Thymus (tissue), 14 donors: ENCODE measurements at places on chromosomes 2 and 18.
A peak's percentile ranks its signal among the peaks of the same experiment; 100 is the strongest.

DNA sequence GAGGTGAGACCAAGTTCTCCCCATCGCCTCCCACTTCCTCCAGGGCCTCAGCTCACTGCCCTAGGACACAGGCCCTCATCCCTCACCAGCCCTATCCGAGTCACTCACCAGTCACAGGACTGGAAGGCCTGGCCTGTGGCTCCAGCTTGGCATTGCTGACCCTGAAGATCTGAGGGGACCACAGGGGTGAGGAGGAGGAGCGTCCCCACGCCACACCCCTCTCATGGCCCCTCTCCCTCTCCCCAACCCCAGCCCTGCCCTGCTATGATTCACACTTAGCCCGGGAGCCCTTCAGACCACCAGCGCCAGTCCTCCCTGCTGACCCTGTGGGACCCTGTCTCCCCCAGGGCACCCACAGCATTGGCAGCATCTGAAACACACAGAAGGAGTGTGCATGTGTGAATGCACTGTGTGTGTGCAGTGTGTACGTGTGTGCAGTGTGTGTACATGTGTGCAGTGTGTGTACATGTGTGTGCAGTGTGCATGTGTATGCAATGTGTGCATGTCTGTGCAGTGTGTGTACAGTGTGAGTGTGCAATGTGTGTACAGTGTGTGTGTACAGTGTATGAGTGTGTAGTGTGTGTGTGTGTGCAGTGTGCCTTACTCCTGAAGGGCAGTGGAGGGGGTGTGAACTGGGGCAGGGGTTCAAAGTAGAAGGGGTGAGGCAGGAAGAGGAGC lies 29.4 kb upstream of the ANKRD62 start:
- DNase-seq = no peak

DNA sequence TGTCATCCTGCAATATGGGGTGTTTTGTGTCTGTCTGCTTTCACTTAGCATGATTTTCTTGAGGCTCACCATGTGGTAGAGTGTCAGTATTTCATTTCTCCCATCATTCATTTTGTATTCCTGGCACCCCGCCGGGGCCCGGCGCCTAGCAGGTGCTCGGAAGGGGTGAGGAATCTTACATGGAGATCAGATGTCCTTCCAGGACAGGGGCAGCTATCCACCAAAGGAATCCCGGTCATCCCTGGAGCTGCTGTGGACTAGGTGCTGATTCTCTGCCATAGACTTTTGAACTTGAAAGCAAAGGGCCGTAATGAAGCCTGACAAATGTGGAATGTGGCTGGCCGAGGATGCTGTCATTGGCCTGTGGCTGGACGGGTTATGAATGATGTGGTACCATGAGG lies 2.4 kb downstream of the PRELID3A start:
- no peak for DNase-seq

DNA sequence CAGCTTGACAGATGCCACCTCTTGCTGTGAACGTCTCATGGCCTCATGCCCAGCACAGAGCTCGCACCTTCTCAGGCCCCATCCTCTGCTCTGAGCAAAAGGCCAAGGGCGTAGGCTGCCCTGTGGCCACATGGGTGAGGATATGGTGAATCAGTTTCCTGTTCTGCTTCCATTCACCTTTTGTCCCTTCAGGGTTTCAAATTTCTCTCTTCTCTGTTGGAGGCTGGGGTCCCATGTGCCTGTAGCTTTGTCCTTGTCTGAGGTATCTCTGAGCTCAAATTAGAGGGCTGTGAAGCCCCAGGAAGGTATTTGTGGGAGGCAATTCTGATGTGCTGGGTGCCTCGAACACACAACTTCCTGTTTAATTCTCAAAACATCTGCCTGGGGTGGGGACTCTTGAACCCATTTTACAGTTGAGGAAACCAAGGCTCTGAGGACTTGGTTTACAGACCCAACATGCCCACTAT lies 29.0 kb downstream of the ZAP70 start:
- DNase-seq = no peak

DNA sequence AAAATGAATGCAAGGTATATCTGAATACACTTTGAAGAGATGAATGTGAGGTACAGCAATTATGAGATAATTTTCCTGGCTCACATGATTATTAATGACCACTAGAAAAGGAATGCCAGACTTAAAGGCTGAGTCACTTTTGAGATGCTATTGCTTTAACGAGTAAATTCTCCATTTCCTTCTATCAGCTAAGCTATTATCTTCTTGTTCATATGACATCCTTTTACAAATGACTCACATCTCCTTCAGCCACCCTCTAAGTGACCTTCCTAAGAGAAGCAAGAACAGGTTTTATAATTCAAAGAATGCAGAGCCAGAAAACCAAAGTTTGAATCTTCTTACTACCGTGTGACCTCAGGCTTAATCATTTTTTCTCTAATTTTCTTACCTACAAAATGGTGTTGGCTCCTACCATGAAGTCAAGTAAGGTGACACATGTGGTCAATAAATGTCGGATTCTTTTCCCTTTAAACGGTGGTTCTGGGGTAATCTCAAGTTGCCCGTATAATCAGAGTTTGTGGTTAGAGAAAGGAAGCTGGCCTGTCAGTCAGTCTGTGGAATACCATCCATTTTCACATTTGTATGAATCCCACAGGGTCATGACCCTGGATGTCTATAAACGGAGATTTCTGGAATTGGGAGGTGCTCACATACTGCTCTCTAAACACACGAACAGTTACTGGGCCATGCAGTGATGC lies 184.0 kb upstream of the PID1 start:
- no peak for DNase-seq

DNA sequence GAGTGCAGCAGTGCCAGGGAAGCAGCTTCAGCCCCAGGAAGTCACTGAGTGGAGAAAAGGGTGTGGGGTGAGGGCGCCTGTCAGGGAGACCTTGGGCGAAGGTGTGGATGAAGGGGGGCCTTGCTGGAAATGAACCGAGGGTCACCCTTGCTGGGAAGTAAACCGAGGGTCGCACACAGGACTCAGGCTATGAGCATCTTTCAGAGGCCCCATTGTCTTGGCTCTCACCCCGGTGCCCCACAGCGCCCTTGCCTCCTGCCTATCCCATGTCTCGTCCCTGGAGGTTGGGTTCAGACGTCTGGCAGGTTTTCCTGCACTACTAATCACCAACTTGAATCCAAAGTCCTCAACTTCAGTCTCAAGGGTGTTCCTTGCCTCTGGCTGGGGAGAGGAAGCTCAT lies 122.8 kb upstream of the PXDN start:
- no peak for DNase-seq

DNA sequence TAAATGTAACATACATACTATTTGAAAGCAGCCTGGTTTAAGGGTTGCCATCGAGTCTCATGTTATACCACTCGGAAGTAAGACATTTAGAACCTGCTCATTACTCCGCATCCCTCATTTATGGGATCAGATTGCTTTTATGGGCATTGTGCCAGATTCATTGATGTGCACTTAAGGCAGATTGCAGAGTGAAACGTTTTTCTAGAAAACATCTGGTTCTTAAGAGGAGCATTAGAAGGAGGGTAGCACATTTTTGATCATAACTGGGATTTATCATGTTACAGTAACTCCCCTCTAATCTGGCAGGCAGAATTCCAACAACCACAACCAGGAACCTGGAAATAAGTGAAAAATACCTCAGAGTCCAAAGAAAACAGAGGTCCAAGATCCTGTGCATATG lies 74.2 kb upstream of the GALNT3 start:
- DNase-seq = no peak

DNA sequence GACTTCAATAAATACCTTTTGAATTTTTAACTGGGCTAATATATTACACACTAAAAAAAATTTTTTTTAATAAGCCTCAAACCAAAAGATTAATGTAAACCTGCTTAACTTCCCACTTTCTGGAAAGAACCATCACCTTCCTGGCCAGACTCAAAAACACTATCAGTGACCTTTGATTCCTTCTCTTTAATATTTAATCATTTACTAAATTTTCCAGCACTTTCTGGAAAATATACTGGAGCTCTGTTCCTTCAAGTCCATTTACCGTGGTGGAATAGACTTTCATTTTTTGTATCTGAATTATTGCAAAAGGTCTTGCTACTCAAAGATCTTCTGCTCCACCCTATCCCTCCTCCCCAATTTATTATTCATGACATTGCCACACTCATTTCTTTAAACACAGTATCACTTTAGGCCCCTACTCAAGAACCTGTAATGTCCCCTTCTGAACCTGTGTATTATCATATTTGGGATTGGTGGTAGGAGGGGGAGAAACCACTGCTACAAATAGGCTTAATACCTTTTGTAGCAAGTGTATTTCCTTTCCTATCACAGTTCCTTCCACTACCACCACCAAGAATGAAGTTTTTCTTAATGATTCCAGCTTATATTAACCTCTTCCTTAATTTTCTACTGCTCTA lies 7.4 kb downstream of the PPP4R3B start:
- DNase-seq = no peak

- no peak for DNase-seq
Observed at GRCh38 chr2:99666256-99666655, 176.4 kb upstream of the REV1 start.

GRCh38 chr2:25618676-25619075 lies 54.7 kb downstream of the DTNB start:
- DNase-seq = no peak

DNA sequence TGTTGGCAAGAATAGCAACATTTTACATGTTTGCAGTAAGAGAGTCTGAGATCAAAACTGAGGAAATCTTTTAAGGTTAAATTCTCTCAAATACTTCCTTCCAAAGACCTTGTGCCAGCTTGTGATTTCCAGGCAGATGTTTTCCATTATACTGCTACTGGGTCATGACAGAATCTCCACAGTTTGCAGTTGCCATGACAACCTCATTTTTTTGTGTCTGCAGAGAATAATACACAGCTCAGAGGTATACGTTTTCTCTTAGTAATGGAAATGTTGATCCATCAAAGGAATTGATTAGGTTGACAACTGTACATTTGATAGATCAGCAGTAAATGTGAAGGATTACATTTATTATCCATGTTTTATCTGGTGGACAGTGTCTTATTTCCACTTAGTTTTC lies 29.1 kb upstream of the CSRNP3 start:
- DNase-seq = peak; percentile 28

GRCh38 chr2:139790807-139791752 lies 1010.9 kb upstream of the NXPH2 start:
- DNase-seq = no peak

DNA sequence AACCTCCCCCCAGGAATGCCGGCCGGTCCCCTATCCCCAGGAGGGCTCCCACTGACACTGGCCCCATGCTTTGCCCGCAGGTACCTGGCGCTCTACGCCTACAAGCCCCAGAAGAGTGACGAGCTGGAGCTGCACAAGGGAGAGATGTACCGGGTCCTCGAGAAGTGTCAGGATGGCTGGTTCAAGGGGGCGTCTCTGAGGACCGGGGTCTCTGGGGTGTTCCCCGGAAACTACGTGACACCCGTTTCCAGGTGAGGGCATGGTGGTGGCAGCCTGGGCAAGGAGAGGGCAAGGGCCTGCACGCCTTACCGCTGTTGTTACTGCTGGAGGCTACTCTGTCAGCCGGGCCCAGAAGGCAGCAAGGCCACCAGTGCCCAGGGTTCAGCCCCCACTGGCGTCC lies 181.3 kb downstream of the SEPTIN10 start:
- no peak for DNase-seq

DNA sequence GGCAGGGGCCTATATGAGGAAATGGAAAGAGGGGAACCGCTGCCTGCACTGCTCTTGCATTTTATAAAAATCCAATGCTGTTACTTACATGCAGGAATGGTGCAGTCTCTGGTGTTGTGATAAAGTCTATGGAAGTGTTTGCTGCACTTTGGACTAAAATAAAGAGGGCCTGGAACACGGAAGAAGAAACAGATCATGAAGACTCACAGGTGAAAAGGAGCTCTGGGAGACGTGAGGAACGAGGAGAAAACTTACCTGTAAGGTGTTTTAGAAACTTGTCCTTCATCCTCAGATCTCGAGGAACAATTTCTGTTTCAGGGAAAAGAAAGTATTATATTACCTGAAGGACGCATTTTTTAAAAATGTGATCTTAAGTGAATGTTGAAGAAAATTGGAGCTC lies 1.9 kb downstream of the ALKAL2 start:
- DNase-seq = no peak

- DNase-seq = no peak
Observed at GRCh38 chr2:198106621-198107385, 302.4 kb downstream of the PLCL1 start.

GRCh38 chr2:26801328-26801727 lies 15.5 kb downstream of the CENPA start:
- DNase-seq = no peak

DNA sequence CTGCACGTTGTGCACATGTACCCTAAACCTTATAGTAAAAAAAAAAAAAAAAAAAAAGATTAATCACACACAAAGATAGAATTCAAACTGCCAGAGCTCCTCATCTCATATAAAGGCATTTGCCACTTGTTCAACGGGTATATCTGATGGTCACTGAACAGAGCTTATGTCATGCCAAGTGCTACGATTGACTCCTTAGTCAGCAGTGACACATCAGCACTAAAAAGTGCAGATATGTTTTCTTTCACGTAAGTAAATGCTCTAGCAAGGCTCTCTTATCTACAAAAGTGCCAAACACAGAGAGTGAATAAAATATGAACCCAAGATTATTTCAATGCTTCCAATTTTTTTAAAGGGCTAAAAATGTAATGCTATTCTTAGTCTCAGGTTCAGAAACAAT lies 1.1 kb downstream of the LMAN1 start:
- DNase-seq = peak; percentile 0

- DNase-seq = no peak
Observed at GRCh38 chr2:43743706-43744105, 30.1 kb upstream of the DYNC2LI1 start.

DNA sequence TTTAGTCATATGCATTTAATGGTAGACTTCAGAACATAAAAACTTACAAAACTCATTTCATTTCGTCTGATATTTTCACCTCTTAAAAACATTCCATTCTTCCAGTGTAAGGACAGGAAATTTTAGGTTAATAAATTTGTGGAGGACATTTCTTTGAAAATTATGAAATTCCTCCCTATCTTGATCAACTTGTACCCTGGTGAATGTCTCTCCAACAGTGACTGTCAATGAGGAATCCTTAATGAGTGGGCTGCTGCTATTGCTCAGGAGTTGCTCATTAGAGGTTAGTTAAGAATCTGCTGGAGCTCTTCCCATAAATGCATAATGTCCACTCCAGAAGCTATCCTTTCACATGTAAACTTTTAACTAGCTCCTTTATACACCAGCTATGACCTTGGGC lies 69.1 kb downstream of the LRP1B start:
- no peak for DNase-seq

DNA sequence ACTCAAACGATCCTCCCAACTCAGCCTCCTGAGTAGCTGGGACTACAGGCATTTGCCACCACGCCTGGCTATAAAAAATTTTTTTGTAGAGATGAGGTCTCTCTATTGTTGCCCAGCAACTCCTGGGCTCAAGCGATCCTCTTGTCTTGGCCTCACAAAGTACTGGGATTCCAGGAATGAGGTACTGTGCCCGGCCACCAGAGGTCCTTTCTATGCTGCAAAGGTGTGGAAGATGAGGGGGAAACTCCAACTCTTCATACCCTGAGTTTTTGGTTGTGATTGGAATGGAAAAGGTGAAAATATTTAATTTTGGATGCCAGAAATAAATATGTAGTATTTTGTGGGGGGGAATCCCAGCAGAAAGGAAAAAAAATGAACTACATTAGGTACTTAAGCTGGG lies 36.0 kb downstream of the MRPL33 start:
- no peak for DNase-seq

GRCh38 chr2:165863810-165864261 lies 69.8 kb upstream of the GALNT3 start:
- DNase-seq = no peak
